Adipocyte (in vitro differentiated cells): ENCODE measurements at places on chromosomes 2 and 18.

- no peak for DNase-seq
Observed at GRCh38 chr2:391696-392095, 103.8 kb upstream of the ALKAL2 start.

GRCh38 chr2:70471129-70471528, 82.5 kb downstream of the TGFA start:
- DNase-seq = no peak

- DNase-seq = no peak
Observed at GRCh38 chr2:173766537-173767289, 198.5 kb downstream of the SP3 start.

GRCh38 chr2:188307850-188308283, 16.2 kb downstream of the GULP1 start:
- DNase-seq = no peak

- no peak for DNase-seq
Observed at GRCh38 chr18:36162981-36163380, 24.3 kb upstream of the MOCOS start.

DNA sequence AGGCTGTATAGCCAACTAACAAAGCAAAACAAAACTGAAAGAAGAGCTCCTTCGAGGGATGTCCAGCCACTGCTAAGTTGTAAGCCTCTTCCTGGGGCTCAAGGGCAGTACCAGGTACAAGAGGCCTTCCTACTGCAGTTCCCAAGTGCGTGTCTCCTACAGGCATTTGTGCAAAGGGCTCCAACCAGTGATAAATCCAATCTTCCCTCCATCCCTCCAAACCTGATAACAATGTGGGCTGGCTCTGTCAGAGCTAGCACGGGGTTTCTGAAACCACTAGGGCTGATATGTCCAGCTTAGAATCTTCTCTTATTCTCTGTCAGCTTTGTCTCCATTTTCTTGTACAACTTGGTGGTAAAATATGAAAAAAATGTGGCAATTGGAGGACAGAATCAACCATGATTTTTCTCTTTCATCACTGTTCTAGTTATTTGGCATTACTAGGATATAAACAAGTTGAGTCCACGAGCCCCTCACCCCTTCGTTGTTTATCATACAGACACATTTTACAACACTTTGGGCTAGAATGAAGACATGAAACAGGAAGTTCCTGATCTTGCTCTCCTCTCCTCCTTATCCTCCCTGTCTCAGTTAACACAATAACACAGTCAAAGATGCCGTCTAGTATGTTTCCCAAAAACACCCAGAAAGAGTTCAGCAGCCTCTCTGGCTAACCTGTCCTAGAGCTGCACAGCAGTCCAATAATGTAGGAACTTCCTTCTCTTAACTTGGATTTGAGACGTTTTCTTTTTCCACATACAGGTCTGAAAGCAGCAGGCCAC, 35.4 kb upstream of the WIPF1 start:
- DNase-seq = no peak

GRCh38 chr2:215793747-215794595, 219.4 kb downstream of the MREG start:
- peak; percentile 85 for DNase-seq
